ENCODE measurements at places on chromosomes 3 and 15.

- H3K36me3 ChIP-seq, result no peaks in the 10 kb centered on the region
- no peaks in the 10 kb centered on the region for H3K27me3 ChIP-seq
- H3K27ac ChIP-seq, result no peak overlapping the region
- H3K4me3 ChIP-seq, result no peak overlapping the region
Measured at GRCh38 chr15:94228611-94229010, 2.8 kb upstream of the MCTP2 start.

DNA sequence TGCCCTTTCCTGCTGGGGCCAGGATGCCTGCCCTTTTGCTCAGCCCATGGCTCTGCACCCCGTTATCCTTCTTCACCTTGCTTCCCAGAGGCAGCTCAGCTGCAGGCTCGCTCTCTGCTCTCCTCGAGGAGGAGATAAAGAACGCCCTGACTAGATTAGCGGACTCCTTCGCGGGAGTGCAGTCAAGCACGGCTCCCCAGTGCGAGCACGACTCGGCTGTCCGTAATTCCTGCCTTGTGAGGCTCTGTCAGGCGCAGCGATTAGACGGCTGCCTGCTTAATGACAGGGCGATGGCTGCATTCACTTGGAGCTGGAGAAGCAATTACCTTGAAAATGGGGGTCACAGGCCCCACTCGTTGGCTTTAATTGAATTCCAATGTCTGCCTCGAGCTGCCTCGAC lies 25.9 kb downstream of the TLE3 start:
- no peak for DNase-seq
- H3K27ac ChIP-seq, result no peak overlapping the region
- no peak overlapping the region for H3K4me3 ChIP-seq
- no peaks in the 10 kb centered on the region for H3K4me1 ChIP-seq
- H3K27me3 ChIP-seq, result no peaks in the 10 kb centered on the region
- H3K36me3 ChIP-seq, result peaks cover 5% of the 10 kb centered on the region

GRCh38 chr3:190941694-190942260 lies 79.3 kb upstream of the GMNC start:
- no peak for DNase-seq
- H3K36me3 ChIP-seq, result no peaks in the 10 kb centered on the region
- H3K4me3 ChIP-seq, result no peak overlapping the region
- H3K27me3 ChIP-seq, result no peaks in the 10 kb centered on the region
- no peak overlapping the region for H3K27ac ChIP-seq

DNA sequence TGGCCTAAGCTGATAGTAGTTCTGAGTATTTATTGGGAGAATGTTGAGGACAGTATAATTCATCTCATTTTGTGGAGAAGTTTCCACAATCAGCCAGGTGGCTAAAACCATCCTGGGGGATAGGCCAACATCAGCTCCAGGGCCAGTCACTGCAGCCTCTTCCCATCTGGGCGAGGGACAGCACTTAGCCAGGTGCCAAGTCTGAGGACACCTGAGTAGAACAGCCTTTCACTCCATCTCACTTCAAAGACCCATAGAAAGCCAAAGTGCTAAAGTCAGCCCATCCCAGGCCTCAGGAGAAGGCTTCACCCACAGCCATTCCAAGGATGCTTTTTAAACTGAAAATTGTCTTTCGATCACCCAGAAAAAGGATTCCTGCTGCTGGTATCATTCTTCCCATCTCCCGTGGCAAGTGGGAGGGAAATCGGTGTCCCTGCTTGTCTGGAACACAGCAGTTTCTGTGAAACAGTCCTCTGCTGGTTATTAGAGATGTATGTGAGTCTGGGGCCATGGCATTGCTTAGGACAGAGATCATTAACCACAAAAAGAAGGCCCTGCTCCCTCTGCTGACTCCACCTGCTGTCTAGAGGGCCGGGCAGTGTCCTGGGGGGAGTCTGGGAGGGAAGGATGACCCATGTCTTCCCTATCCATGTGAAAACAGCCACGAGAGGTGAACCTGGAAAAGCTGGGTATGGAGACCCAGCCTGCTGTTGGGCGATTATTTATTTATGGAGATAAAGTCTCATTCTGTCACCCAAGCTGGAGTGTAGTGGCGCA lies 9.6 kb downstream of the CALML4 start:
- H3K36me3 ChIP-seq, result no peaks in the 10 kb centered on the region
- no peaks in the 10 kb centered on the region for H3K27me3 ChIP-seq
- H3K4me3 ChIP-seq, result no peak overlapping the region
- peak; percentile 34 for DNase-seq
- peak overlapping the region; percentile 64 for H3K27ac ChIP-seq

GRCh38 chr3:59540696-59541095 lies 490.9 kb upstream of the CFAP20DC start:
- no peak overlapping the region for H3K27ac ChIP-seq
- H3K27me3 ChIP-seq, result no peaks in the 10 kb centered on the region
- no peak overlapping the region for H3K4me3 ChIP-seq
- H3K4me1 ChIP-seq, result no peaks in the 10 kb centered on the region
- H3K36me3 ChIP-seq, result no peaks in the 10 kb centered on the region

GRCh38 chr3:31968927-31969418 lies 12.1 kb downstream of the OSBPL10 start:
- H3K4me1 ChIP-seq, result no peaks in the 10 kb centered on the region
- no peaks in the 10 kb centered on the region for H3K36me3 ChIP-seq

DNA sequence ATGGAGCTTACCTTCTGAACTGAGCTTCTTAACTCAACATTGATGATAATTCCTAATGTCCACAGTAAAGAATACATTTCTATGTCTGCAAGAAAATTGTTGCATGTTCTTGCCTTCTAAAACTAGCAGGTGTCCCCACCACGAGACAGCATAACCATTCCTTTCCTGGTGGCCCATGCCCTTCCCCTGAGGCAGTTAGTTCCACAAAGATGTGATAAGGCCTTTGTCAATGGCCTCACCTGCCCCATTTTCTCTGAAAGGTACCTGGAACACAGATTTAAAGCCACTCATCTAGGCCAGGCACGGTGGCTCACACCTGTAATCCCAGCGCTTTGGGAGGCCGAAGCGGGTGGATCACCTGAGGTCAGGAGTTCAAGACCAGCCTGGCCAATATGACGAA lies 21.0 kb upstream of the HTR3E start:
- no peaks in the 10 kb centered on the region for H3K36me3 ChIP-seq
- H3K4me1 ChIP-seq, result no peaks in the 10 kb centered on the region
- DNase-seq, result no peak
- H3K27me3 ChIP-seq, result no peaks in the 10 kb centered on the region
- no peak overlapping the region for H3K27ac ChIP-seq

DNA sequence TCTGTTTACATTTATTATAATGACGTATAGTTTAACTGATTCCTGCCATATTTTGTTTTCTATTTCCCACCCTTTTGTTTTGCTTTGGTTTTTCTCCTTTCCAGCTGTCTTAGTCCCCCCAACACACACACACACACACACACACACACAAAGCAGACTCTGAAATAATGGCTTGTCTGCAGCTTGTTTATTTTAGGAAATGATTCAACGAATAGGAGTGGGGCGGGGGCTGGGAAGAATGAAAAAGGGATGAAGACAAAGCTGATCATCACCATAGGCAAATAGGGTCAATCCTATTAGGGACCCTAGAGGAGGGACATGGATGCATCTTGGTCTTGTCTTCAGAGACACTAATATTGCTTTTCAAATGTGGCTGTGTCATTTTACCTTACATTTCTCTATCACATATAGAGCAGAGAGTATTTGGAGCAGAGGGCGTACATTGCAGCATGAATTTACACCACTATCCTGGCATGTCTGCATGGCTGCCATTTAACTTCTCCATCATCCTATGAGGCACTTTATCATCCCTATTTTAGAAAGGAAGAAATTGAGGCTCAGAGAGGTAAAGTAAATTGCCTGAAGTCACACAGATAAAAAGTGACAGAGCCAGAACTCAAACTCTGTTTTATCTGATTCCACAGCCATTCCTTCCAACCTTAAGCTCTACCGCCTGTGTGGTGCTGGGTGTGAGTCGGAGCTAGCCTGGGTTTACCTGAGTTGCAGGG lies 147.2 kb upstream of the TPM1 start:
- no peak for DNase-seq
- H3K4me3 ChIP-seq, result no peak overlapping the region
- H3K36me3 ChIP-seq, result no peaks in the 10 kb centered on the region

DNA sequence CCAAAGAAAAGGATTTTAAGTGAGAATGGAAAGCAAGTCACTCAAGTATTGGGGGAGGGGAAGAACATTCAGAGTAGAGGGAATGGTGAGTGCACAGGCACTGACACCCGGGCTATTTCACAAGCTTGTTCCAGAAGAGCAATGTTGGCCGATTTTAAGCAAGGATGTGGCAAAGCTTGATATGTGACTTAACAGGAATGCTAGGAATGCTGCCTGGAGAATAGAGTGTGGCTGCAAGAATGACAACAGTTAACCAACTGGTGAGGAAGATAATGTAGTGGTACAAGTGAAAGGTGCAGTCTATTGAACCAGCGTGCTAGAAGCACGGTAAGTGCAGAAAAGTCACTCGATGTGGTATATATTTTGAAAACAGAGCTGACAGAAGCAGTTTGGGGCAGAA lies 6.2 kb upstream of the CCDC80 start:
- no peaks in the 10 kb centered on the region for H3K27me3 ChIP-seq
- H3K36me3 ChIP-seq, result no peaks in the 10 kb centered on the region
- H3K4me3 ChIP-seq, result no peak overlapping the region

DNA sequence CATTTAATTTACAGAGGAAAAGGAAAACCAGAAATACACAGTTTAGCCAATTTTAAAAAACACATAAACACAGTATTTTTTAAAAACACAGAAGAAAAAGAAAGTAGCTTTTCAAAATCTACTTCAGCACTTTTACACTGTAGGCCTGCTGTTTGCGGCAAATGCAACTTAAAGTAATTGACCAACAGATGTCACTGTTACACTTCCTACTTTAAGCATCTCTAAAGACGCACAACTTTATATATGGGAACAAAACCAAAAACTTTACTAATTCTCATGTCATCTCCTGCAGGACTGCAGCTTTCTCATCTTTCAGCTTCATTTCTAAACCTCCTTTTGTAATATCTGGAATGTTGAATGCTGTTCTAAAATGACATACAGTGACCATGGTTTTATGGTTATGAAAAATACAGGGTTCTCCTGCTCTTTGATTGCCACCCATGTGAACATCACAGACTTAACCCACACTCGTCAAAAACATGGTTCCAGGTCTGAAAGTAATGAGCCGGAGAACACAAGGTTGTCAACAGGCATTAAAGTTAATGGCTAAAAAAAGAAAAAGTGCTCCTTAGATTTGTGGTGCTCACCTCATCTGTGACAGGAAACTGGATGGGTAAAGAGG lies 107.9 kb downstream of the FMN1 start:
- H3K4me3 ChIP-seq, result no peak overlapping the region
- H3K27ac ChIP-seq, result no peak overlapping the region
- DNase-seq, result no peak

DNA sequence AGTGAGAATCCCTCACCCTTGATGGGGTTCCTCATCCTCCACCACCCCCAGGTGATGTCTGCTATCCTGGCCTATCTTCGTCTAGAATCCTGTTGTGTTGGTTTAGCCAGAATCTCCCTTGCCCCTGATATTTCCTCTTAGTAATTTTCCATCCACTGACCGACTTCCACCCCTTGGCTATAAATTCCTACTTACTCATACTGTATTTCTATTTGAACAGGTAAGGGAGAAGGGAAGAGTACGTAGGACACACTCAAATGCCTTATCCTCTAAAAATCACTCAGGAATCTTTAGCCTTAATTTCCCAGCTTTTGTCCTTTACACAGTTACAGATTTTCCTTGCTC lies 678 bp upstream of the TFG start:
- H3K4me1 ChIP-seq, result peaks cover 4% of the 10 kb centered on the region
- peak overlapping the region; percentile 99 for H3K27ac ChIP-seq
- H3K27me3 ChIP-seq, result no peaks in the 10 kb centered on the region
- H3K4me3 ChIP-seq, result peak overlapping the region; percentile 68

- H3K4me3 ChIP-seq, result no peak overlapping the region
- no peak for DNase-seq
- no peaks in the 10 kb centered on the region for H3K27me3 ChIP-seq
- H3K4me1 ChIP-seq, result no peaks in the 10 kb centered on the region
Measured at GRCh38 chr3:105526360-105527111, 159.8 kb downstream of the ALCAM start.

DNA sequence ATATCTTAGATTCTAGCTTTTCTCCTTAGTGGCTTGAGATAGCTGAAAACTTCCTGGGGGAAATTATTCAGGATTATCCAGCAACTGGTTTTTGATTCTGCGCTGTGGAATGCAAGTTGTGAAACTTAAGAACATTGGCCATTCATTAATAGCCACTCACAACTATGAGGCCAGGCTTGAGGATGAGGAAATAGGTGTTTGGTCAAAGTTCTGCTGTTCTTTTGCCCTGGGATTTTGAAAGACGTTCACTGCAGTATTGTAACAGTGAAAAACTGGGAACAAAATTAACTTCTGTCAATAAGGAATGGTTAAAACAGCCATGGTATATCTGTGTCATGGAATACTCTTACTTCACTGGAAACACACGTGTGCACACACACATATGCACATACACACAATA lies 44.1 kb downstream of the CTXND1 start:
- H3K27ac ChIP-seq, result no peak overlapping the region
- no peaks in the 10 kb centered on the region for H3K36me3 ChIP-seq
- H3K4me3 ChIP-seq, result no peak overlapping the region
- no peak for DNase-seq

- H3K4me3 ChIP-seq, result no peak overlapping the region
- no peak overlapping the region for H3K27ac ChIP-seq
- no peak for DNase-seq
- no peaks in the 10 kb centered on the region for H3K27me3 ChIP-seq
- no peaks in the 10 kb centered on the region for H3K4me1 ChIP-seq
Measured at GRCh38 chr3:186235554-186235953, 126.5 kb downstream of the DGKG start.

DNA sequence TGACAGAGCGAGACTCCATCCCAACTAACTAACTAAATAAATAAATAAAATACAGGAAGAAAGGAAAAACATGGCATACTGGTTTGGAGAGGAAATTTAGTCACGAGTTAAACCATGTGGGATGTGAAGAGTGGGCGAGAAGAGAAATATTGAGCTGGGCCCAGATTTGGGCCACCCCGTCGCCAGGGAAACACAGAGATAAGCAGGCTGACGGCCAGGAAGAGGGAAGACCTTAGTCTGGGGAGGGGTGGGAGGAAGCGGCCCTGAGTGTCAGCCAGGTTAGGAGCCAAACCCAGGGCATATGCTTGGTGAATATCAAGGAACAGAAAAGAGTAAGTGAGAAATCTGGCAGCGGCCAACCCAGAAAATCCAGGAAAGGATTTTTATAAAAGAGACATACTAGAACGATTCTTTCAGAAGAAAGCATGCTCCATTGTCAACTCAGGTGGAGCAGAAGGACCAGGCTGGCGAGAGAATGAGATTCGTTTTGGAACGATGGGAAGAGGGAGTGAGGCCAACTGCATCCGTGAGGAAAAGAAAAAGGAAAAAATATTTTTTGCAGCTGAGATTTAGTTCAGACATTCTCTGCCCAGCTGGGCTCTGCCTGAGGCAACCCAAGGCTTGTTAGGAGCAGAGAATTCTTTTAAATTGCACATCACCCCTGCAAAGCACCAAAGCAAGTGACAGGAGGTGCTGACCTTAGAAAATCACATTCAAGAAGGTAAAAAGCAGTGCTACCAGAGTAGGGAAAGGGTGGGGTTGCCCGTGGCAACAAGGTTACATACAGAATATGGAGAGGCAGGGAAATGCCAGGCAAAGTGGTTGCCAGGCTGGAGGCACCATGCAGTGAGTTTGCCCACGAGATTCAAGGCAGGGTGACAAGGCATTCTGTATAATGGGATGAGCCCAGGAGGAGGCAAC lies 59.3 kb upstream of the RAD18 start:
- H3K4me3 ChIP-seq, result no peak overlapping the region
- no peaks in the 10 kb centered on the region for H3K27me3 ChIP-seq
- no peaks in the 10 kb centered on the region for H3K4me1 ChIP-seq
- DNase-seq, result no peak
